ENCODE measurements at places on chromosomes 2 and 18.

DNA sequence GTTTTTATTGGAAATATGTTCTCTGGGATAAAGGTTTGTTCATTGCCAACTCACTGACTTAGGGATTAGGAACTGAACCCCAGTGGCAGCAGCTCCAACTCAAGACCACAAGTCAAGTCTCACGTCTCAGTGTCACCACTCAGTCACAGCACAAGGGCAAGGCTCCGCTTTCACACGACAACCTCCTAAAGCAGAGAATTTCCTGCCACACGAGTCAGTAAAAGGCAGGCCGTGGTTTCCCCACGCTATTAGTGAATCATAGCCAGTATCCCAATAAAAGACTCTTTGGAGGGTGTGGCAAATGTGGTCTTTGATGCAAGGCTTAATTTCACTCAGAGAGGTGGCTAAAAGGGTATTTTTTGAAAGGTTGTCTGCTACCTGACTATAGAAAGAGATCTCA, 57.6 kb downstream of the PIEZO2 start:
- DNase-seq = no peak

GRCh38 chr18:55097456-55098170, 138.4 kb upstream of the CCDC68 start:
- no peak for DNase-seq

DNA sequence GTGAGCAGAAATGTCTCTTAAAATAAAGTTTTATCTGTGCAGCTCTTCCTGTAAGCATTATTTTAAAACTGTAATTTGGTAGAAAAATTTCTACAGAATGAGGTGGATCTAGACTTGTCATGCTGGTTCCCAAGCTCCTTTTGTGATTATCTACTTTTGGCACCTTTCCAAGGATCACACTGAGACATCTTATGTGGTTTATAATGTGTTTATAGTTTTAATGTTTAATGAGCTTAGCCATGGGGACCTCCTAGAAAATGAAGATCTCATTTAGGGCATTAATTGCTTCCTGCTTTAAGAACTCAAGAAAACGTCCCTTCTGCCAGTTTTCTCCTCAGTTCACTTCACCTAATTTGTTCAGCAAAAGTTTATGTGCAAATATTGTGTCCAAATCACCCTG, 468.4 kb downstream of the SUCLG1 start:
- no peak for DNase-seq

- no peak for DNase-seq
Measured at GRCh38 chr2:166700079-166700478, 188.2 kb upstream of the XIRP2 start.

DNA sequence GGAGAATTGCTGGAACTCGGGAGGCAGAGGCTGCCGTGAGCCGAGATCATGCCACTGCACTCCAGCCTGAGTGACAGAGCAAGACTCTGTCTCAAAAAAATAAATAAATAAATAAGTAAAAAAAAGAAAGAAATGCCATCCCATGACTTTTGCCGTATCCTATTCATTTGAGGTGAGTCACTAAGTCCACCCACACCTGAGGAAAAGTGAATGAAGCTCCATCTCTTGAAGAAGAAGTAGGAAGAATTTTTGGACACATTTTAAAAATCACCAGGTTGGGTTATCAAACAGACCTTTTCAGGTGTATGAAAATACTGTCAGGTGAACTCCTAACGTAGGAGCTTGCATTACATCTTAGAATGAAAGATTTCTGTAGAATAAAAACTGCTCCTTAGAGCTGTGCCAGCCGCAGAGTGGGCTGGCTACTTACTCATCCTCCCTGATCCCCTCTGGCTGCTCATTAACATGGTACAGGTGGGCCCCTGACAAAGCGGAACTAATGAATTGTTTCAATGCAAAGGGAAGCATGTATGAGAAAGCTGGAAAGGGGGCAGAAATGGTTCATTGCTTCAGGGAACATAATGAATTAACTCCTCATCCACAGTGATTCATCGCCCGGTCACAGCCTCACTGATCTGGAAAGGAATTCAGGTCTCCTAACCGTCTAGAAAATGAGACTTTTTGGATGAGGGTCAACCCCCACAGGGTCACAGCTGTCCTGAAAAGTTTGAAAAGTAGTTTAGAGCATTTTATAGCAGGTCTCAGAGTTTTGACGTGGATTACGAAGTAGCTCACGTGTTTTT, 191.4 kb downstream of the SPP2 start:
- no peak for DNase-seq

All from T-helper 22 cell (primary cell).